ENCODE measurements at places on chromosomes 5 and 9.

DNA sequence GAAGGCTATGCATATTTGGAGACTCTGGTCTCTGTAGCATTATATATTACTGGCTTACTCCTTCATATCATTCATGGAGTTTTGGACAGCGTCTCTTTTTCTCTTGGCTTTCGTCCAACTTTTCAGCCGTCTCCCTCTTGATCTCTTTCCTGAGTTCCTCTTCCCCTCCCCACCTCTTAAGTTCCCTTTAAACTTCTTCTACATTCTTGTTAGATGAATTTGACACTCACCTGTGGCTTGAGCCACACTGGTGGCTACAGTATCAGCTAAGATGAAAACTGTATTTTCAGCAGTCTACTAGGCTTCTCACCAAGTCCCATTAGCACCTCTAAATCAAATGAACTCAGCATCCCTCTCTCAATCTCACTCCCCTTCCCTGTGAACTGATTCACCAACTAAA is 128.1 kb downstream of the STARD4 start:
- DNase-seq, result no peak

DNA sequence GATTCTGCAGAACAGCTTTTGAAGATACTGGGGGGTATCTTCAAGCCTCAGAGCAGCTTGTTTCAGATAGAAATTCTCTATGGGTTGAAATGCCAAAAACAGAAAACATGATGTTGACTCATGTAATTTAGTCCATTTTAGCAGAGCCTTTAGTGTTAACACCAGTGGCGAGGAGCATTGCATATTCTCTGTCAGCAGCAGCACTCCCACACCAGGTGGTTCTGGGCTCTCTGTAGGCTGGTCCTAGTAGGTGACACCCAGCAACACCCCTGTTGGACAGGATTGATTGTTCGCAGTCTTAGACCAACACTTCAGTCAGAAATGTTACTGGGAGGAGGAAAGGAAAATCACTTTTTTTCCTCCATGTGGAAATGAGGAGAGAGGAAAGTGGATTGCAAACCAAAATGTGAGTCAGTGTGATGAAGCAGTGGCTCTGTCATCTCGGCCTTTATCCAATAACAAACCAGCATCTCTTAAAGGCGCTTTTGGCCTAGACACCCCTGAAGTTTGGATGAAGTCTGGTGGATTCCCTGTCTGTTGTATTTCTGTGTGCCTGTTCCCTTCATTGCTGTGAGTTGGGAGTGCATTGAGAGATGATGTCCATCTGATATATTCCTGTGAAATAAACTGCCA is 16.8 kb downstream of the SLC46A2 start:
- no peak for DNase-seq

- peak; percentile 89 for DNase-seq
Measured at GRCh38 chr5:59587489-59588337, 305.8 kb downstream of the PDE4D start.

- no peak for DNase-seq
Measured at GRCh38 chr5:178194026-178194425, 6.9 kb upstream of the GMCL2 start.

GRCh38 chr5:58108511-58108910 is 351.4 kb downstream of the PLK2 start:
- no peak for DNase-seq

DNA sequence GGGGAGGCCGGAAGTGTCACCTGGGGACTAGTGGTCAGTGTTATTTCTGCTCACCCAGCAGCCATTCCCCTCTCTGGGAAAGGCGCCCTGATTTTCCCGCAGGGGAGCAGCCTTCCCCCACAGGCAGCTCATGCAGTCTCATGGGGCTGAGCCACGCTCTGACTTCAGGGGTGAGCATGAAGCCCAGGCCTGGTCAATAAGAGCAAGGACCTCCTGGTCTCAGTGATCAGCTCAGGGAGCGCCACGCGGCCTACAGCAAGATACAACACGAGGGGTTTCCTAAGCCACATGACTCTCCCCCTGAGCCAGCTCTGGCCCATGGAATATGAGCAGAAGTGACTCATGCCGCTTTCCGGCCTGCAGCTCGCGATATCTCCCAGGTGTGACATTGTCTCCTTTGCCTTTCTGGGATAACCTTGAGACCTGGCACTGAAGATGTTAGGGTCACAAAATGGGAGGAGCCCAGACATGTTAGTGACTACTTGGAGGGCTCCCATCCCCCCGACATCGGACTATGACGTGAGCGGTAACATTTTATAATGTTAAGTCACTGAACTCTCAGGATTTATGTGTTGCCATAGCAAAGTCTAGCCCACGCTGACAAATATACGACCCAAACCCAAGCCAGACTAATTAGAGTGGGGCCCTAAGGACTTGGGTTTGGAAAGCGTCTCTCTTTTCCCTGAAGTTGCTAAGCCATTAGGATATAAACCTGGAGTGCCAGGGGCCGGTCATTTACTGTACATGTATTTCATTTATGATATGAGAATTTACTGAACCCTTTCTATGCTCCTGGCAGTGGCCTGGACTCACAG is 46.5 kb upstream of the GFPT2 start:
- DNase-seq, result no peak

DNA sequence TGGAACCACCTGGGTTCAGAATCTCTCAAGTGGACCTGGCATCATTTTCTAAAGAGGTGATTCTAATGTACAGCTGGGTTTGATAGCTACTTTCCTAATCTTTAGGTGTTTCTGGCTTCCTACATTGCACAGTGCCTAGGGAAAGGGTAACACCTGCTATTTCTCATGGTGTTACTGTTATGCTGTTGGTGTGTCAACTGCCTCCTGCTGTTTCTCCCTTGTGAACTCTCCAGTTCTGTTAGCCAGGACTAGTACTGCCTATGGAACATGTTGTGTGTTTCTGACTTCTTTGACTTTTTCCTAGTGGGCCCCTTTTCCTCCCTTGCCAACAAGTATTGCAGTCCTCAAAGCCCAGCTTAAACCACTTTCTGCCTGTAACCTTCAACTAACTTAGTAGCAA is 5.5 kb downstream of the ARHGEF28 start:
- DNase-seq, result no peak

DNA sequence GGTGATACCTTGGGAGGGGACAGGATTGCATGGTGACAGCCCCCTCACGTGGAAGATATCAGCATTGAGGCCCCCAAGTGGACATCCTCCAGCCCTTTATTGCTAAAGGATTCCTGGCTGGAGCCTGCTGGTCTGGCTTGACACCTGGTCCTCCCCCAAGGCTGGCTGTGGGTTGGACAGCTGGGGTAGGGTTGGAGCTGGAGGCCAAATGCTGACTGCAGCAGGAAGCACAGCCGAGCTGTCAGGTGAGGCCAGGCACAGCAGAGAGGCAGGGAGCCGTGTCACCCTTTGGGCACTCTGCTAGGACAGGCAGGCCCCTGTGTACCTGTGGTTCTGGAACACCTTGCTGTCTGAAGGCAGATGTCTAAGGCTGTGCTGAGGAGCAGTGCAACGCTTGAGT is 2.2 kb downstream of the CACFD1 start:
- no peak for DNase-seq

All from retina (tissue), 1 donor.